ENCODE measurements at places on chromosomes 4 and X.

GRCh38 chrX:9376111-9376510, 88.7 kb upstream of the TBL1X start:
- DNase-seq: no peak

GRCh38 chr4:7320206-7320797, 114.4 kb downstream of the PSAPL1 start:
- no peak for DNase-seq

DNA sequence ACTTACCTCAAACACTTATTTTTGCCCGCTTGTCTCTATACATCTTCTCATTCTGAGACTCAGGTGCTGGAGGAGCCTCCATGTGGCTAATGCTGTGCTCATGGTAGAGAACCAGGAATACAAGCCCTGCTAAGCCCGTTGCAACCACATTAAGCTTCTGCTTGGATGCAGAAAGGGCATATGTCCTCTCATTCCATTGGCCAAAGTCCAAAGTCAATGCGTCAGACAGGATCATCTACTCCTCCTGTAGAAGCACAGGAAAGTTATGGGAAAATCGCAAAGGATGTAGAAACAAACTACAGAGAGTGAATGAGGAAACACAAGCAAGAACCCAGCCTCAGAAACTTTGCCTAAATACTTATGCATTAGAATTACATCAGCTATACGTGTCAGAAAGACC, 124.5 kb upstream of the AGA start:
- no peak for DNase-seq

- no peak for DNase-seq
These were observed 325.0 kb downstream of the ARHGAP10 start for GRCh38 chr4:148056879-148057278.

GRCh38 chr4:74583757-74584156, 138.8 kb downstream of the AREG start:
- DNase-seq: no peak

GRCh38 chrX:108250654-108251579, 159.3 kb downstream of the ATG4A start:
- no peak for DNase-seq

DNA sequence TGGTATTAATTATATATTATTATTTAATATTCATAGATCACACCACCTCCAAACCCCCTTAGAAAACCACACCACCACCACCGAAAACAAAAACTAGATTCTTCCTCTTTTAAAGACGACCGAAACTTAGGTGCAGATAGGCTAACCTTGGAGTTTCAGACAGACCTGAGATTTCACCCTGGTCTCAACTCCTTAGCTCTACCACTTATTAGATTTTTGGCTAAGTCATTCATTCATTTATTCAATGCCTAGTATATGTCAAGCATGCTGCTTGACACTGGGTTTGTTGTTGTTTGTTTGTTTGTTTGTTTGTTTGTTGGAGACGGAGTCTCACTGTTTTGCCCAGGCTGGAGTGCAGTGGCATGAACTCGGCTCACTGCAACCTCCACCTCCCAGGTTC, 9.5 kb upstream of the BMP2K start:
- no peak for DNase-seq

DNA sequence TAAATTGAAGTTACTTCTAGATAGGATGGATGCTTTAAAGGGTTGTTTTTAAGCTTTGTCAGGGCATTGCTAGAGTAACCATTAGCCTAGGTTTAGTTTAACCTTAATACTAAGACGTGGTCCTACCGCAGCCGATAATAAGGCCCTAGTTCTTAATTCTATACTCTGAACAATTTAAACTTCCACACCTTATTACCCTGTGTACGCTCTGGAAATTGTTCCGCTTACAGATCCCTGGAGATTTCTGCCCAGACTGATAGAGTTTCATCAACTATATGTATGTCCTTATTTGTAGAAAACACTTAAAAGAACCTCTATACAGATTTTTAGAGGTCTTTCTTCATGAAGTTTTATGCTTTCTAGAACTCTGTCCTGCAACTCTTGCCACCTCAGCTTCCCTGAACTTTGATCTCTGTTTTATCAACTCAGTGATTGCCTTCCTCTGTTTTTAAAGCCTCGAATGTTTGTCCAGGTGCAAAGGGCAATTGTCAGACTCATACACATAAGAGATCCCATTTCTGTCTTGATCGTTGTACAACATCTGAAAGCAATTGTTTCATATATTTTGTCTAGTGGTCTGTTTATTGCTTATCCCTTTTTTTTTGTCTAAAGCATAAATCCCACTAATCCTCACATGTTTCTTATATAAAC, 71.1 kb upstream of the VCX start:
- no peak for DNase-seq

DNA sequence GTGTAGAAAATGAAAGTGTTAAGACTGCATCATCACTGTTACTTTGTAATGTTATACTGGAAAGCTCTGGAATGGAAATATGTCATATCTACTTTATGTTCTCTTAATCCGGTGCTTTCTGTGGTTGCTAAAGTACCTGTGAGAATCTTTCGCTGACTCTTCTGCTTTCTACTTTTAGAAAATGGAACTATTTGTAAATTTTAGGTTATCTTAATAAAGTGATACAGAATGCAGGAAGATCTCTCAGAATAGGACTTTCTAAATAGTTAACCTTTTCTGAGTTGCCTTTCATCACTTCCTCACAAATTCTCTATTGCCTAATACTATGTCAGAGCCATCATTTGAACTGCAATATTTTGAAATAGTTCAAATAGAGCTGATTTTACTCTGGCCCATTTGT, 69.3 kb downstream of the BMP2K start:
- no peak for DNase-seq

DNA sequence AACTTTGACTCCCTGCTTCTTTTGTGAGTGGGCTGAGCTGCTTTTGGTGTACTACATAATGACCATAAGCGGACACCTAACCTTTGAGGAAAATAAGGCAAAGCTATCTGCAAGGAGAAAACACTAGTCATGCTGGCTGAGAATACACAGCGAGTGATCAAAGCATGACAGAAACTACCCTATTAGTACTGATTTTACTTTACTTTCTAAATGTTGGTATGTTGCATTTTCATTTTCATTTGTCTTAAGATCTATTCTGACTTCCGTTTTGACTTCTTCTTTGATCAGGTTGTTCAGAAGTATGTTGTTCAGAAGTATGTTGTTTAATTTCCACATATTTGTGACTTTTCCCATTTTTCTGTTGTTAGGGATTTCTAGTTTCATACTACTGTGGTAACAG, 361.1 kb downstream of the TRAM1L1 start:
- DNase-seq: no peak

GRCh38 chr4:25609976-25610375, 45.7 kb upstream of the SLC34A2 start:
- DNase-seq: no peak

DNA sequence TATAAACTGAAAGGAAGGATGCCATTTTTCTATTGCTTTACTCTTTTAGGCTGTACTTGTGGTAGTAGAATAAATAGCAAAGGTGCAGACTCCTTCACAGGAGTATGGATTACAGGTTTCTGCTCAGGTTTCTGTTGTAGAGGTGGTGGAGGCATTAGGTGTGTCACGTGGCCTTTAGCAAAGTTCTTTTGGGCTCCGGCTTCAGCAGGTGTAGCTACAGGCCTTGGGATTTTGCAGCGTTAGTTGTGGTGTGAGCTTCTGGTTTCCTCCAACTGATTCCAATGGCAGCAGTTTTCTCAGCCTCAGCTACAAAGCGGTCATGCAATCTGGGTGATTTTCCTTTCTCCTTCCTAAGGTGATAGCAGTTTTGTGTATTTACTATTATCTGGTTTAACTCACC, 255.8 kb upstream of the GK2 start:
- no peak for DNase-seq

GRCh38 chr4:10033191-10033881, 12.0 kb upstream of the SLC2A9 start:
- no peak for DNase-seq

GRCh38 chrX:14476205-14476604, 53.1 kb upstream of the GLRA2 start:
- DNase-seq: no peak

DNA sequence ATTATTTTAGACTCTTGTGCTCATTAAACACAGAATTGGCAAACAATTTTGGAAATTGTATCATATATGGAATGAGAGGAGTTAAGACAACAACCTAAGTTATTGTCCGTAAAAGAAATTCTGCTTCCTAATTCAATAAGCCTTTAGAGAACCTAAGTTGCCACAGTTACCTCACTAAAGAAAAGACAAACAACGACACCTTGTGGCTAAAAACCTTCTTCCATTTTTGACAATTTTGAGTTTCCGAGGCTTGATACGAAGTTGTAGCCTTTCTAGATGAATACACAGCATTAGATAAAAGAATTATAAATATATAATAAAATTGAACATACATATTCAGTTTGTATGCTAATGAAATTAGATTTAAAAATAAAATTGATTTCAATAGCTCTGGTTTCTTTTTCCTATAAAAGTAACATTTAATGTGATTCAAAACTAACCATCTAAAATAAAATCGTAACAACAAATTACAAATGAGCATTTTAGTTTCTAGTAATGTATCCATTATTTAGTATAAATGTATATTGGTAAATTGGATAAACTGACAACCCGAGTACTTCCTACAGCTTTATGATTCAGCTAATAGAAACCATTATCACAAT, 275.1 kb downstream of the GPM6A start:
- DNase-seq: peak; percentile 26

DNA sequence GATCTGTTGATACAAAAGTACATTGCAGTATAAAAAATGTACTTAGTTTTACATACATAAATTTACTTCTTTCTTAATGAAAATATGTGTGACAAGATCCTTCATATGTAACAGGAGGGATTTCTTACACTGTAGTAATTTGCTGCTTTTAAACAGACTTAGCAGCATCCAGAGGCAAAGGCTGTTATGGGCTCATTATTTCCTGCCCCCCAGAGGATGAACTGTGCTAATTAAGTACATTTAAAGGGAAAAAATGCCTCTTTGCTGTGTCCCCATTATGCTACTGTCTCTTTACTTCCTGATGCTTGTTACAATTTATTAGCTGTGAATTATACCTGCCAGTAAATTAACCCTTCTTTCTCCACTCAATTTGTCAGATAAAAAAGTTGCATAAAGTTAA, 47.1 kb downstream of the NDST3 start:
- DNase-seq: no peak

DNA sequence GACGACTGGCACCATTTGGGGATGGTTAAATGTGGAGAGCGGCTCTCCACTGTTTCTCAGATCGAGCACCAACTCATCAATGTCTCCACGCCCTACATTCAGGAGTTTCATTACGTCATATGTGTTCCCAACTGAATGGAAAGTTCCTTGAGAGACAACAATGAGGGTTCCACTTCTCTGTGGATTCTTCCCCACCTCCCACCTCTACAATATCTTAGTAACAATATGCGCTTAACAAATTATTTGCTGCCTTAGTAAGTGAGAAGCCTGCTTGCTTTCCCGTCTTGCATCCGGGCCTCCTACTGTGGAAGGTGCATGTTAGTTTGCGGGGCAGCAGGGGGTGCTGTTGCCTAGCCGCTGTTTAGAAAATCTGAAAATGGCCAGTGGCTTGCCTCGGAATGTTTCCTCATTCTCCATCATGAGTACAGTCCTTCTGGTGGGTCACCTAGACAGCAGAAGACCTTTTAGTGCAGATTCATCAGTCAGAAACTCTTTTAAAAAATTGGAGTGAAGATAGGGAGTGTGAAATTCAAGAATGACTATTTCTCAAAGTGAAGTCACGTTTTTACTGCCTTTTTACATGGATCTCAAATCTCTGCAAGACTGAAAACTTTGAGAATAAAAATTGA, 55.7 kb downstream of the PHOX2B start:
- peak; percentile 61 for DNase-seq

DNA sequence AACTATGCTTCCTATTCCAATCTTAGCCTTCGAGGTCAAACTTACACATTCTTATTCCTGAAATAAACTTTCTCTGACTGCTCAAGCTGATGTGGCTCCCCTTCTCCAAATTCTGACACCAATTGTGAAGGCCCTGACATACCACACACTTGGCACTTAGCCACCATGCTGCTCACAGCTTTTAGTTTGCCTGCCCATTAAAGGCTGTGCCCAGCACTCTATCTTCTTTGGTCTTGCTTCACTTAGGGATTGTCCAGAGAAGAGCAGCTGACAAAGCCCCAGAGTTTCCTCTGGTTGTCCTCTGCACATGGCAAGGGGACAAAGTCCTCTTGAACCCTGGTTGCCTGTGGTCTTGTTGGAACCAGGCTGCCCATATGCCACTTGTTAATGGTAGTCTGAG, 126.1 kb downstream of the ARHGEF9 start:
- DNase-seq: no peak

DNA sequence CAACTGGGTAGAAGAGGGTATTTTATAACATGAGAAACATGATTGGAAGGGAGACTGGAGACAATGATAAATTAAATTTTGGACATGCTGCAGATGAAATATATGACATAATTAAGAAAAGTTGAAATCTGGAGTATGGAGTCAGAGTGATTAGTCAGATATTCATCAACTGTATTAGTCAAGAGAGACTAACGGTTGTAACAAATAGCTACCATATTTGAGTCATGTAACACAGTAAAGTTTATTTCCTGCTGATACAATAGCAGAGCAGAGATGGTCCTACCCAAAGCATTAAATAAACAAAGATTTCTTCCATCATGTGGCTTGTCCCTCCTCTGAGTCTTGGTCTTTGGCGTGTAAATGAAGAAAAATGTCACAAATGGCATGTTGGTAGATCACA, 321.3 kb downstream of the GALNTL6 start:
- DNase-seq: no peak

GRCh38 chrX:149982310-149982709, 44.0 kb upstream of the EOLA2 start:
- no peak for DNase-seq

Data from A549 (cell line).